Retina (tissue), 1 donor: ENCODE measurements at places on chromosomes 5 and 9.

DNA sequence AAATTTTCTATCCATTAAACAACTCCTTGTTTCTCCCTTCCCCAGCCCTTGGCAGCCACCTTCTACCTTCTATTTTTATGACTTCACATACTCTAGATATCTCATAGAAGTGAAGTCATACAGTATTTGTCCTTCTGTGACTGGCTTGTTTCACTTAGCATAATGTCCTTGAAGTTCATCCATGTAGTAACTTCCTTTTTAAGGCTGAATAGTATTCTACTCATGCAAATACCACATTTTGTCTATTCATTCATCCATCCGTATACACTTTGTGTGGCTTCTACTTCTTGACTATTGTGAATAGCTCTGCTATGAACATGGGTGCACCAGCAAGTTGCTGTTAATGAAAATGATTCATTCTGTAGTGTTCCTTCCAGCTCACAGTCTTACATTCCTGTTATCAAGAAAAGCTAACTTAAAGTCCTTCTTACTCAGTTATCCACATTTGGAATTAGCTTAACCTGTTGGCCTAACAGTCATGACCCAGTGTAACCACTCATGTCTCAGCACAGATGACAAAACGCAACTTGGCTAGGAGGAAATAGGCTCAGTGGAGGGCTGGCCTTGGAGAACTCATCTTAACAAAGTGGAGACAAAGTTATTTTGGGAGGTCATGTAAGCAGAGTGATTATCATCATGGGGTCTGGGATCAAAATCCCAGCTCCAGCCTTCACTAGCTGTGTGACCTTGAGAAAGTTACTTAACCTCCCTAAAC lies 129.7 kb upstream of the MAP3K1 start:
- DNase-seq = no peak

GRCh38 chr5:134994560-134995156 lies 27.0 kb downstream of the CATSPER3 start:
- no peak for DNase-seq

DNA sequence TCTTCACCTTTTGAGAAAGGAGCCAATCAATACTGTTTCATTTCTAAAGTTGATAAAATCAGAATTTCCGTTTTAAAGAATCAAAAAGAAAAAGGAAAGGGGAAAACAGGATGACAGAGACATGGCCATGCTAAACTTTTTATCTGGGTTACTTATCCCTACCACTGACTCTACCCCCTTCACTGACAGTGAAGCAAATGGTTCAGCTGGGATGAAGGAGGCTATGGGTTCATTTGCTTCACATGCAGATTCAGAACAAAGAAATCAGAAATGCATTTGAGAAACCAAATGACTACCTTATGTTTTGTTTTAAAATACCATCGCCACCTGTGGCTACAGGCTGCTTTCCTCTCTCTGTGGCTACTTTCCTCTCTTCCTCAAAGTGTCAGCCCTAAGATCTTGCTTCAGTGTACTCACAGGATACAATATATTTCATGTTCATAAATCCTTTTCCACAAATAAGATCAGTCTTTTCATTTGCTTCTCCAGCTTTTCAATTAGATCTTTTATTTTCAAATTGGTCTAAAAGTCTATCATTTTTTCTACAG lies 53.3 kb downstream of the LPAR1 start:
- DNase-seq = no peak

GRCh38 chr5:171562822-171563221 lies 143.4 kb downstream of the FGF18 start:
- no peak for DNase-seq

DNA sequence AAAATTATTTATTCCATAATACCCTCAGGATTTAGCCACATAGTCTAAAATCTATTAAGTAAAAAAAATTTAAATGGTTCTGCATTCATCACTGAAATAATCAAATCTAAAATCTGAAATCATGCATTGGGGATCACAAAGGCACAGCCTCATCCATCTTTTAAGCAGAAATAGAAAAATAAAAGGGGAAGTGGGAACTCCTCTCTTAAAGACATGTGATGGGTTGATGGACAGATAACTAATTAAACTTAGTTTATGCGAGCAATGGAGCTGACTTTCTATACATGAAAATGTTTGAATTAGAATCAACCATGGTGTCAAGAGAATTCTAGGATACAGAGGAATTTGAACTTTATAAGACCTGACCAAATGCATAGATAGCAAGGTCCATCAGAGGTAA lies 170.5 kb downstream of the GABRB2 start:
- no peak for DNase-seq

GRCh38 chr9:5488221-5489008 lies 21.9 kb upstream of the PDCD1LG2 start:
- no peak for DNase-seq

- no peak for DNase-seq
Measured at GRCh38 chr5:166377756-166378155, 1913.7 kb upstream of the WWC1 start.

DNA sequence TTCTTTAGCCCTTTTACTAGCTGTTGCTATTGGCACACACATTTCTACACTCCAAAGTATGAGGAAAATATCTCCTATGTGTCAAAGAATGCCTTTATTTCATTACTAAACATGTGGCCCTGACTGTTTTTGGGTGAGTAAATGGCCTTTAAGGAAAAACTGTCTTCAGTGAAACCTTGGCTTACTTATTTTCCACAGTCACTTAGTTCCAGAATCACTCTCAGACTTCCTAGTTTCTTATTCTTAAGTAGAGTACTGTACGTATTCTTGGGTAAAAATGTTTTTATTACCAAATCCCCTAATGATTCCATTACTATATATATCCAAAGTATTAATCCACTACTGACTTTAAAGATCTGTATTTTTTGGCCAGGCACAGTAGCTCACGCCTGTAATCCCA lies 27.5 kb downstream of the ERP44 start:
- no peak for DNase-seq

GRCh38 chr9:134027561-134027960 lies 2.3 kb downstream of the BRD3OS start:
- DNase-seq = no peak

- no peak for DNase-seq
Measured at GRCh38 chr9:112166176-112167140, 8.6 kb downstream of the SUSD1 start.

GRCh38 chr9:95667789-95668188 lies 151.0 kb upstream of the PTCH1 start:
- no peak for DNase-seq

- DNase-seq = no peak
Measured at GRCh38 chr5:73192370-73192769, 19.4 kb downstream of the TMEM174 start.

DNA sequence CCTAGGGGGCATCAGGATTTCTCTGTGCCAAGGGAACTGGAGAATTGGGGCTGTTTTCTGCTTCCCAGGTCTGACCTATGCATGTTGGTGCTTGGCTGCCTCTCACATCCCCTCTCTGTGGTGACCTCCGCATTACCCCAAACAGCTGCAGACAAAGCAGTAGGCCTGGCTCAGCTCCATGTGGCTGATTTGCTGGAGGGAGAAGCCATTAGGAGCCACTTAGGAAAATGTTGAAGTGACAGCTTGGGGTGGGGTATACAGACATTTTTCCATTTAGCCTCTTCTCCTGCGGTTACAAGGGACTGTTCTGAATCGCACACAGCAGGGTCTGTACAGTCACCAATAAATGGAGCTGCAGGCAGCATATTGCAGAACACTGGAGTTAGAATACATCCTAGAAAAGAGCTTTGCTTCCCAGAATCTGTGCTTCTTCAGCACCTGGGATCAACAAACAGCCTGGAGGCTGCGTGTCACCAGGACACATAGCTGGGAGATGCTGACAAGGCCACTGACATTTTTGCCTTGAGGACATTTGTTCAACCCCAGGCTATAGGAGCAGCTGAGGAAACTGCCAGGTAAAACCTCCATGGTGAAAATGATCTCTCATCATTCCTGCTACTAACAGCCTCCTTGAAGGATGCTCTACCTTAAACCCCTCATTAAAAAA lies 335.3 kb downstream of the DIRAS2 start:
- DNase-seq = peak; percentile 84

DNA sequence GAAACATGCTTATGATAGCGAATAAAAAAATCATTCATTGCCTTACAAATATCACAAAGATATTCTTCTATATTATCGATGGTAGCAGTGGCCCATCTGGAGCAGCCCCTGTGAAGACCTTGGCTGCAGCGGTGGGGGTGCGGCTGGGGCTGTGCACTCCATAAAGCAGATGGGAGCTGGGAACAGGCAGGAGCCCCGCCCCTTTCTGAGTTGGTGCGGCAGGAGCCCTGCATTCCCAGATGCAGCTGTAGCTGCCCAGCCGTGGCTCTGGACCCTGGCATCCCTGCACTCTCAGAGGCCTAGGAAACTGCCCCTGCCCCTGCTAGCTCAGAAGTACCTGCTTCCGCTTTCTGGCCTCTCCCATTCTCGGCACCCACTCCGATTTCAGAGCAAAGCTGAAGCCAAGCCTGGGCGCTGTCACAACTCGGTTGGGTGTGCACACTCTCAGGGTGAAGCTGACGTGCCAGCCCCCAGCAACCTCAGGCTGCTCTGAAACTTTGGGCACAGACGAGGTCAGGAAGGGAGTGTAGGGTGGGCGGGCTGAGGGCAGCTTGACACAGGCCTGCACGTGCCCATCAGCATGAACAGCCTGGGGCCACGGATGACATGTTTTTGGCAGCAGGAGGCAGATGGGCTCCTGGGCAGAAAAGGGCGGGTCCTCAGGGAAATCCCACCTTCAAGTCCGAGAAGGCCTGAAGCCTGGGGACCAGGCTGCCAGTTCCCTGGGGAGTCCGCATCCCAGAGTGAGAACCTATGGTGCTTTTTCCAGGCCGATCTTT lies 1440.8 kb upstream of the ACO1 start:
- no peak for DNase-seq

DNA sequence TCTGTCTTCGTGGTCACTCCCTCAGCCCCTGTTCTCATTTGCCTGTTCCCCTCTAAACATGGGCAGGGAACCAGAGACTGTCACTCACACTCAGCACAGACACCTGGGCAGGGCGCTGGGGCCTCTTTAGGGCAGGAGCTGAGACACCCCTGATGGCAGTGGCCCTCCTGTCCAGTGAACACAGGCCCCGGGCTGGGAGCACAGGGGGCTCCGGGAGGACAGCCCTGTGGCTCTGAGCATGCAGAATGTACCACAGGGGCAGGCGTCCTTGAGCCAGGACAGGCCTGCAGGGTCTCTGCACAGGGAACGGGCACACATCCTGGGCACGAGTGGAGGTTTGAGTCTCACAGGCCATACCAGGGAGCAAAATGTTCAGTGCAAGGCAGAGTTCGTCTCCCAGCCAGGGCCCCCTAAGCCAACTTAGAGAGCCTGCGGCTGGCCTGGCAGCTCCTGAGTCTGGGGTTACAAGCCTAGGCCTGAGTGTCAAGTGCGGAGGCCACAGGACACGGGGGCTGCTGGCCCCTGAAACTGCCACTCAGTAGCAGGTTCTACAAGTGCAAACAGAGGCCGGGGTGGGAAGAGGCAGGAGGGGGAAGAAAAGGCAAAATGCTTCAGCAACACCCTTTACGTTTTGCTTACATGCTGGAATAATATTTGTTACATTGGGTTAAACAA lies 55.9 kb upstream of the NKD2 start:
- DNase-seq = no peak

- DNase-seq = no peak
Measured at GRCh38 chr5:133356984-133357421, 255.3 kb downstream of the FSTL4 start.

- no peak for DNase-seq
Measured at GRCh38 chr5:10331341-10331796, 22.1 kb upstream of the MARCHF6 start.

DNA sequence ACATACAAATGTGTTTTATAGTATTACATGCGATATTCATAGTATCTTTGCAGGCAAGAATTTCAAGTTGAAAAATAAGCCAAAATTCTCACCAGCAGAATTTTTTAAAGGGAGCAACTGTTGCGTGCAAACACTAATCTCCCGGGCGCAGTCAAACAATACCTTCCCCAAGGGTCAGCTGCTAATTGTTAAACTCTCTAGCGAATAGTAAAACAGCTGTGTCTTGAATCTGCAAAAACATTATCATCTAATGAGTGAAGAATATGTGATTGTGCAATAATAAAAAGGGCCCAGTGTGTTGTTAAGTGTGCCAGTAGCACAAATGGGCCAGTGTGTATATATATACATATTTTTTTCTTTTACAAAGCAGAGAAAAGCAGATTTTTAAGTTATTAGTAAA lies 131.4 kb downstream of the CCDC192 start:
- peak; percentile 58 for DNase-seq

DNA sequence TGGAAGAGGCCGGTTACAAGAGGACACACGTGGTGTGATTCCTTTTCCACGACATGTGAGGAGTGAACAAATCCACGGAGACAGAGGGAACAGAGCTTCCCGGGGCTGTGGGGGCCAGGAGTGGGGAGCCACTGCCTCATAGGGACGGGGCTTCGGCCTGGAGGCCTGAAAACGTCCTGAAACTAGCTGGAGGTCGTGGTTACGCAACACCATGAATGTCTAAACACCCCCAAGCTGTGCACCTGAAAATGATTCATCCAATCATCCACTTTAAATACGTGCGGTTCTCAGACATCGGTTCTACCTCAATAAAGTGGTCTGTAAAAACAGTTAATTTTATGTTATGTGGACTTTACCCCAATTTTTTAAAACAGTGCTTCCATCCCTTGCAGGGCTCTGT lies 65.3 kb upstream of the PPP1R26 start:
- no peak for DNase-seq

DNA sequence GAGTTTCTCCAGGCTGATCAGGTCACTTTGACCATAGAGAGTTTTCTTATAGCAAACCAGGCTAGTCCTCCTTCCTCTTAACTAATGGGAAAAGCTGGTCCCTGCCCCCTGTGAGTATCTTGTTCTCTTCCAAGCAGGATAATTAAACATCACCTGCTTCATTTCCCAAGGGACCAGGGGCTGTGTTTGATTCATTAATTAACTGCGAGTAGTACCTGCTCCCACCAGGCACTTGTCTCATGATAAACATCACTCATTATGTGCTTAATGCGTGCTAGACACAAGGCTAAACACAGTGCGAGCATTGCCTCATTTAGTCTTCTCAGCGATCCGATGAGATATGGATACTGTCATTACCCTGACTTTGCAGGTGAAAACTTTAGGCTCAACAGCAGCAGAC lies 1.7 kb upstream of the FAM163B start:
- no peak for DNase-seq

DNA sequence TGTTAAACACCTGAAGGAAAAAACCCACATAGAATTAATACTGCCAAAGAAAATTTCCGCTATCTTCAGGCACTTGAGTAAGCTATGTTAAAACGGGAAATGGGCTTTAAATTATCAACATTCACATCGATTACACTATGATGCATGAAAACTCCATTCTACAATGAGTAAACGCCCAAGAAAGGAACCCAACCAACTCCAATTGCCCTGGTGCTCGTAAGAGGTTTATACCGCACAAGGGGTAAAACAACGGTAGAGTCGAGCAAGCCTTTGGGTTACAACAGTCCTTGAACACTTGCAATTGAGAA lies 1.0 kb downstream of the AGTPBP1 start:
- no peak for DNase-seq

GRCh38 chr5:159992566-159992965 lies 16.4 kb upstream of the TTC1 start:
- DNase-seq = no peak

- no peak for DNase-seq
Measured at GRCh38 chr5:128220841-128221240, 137.3 kb downstream of the SLC12A2 start.

- no peak for DNase-seq
Measured at GRCh38 chr5:76351577-76351976, 51.5 kb upstream of the IQGAP2 start.

GRCh38 chr5:59608745-59609144 lies 284.8 kb downstream of the PDE4D start:
- no peak for DNase-seq

- DNase-seq = no peak
Measured at GRCh38 chr9:109799792-109800191, 19.8 kb downstream of the PALM2AKAP2 start.

- no peak for DNase-seq
Measured at GRCh38 chr9:25975667-25976066, 297.4 kb upstream of the TUSC1 start.
